NCI-H1048 (cell line): ENCODE measurements at places on chromosomes 13 and 19.

GRCh38 chr13:42985312-42986175 is 6.5 kb downstream of the EPSTI1 start:
- DNase-seq, result no peak

DNA sequence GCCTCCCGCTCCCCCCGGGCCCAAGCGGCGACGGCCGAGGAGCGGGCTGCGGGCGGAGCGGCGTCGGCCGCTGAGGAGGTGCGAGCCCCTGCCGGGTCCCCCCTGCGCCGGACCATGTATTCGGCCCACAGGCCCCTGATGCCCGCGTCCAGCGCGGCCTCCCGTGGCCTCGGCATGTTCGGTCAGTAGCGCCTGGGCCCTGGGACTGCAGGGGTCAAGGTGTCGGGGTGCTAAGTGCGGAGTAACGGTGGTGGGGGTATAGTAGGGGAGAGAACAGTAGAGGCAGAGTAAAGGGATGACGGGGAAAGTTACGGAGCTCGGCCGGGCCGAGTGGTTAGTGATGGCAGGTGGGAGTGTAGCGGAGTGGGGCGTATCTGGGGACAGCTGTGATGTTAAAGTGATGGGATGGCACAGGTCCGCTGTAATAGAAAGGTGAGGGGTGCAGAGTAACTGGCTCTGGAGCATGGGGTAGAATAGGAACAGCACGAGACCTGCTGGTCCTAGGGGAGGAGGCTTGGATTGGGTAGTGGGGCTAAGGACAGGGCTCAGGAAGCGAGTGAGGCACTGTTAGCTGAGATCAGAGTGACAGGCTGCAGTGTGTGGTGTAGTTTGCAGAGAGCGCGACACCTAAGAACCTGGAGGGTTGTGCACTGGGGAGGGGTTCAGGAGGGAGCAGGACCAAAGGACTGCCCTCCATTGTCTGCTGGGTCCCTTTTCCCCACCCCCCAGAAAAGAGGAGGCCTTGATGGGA is 15.7 kb downstream of the CIC start:
- no peak for DNase-seq

DNA sequence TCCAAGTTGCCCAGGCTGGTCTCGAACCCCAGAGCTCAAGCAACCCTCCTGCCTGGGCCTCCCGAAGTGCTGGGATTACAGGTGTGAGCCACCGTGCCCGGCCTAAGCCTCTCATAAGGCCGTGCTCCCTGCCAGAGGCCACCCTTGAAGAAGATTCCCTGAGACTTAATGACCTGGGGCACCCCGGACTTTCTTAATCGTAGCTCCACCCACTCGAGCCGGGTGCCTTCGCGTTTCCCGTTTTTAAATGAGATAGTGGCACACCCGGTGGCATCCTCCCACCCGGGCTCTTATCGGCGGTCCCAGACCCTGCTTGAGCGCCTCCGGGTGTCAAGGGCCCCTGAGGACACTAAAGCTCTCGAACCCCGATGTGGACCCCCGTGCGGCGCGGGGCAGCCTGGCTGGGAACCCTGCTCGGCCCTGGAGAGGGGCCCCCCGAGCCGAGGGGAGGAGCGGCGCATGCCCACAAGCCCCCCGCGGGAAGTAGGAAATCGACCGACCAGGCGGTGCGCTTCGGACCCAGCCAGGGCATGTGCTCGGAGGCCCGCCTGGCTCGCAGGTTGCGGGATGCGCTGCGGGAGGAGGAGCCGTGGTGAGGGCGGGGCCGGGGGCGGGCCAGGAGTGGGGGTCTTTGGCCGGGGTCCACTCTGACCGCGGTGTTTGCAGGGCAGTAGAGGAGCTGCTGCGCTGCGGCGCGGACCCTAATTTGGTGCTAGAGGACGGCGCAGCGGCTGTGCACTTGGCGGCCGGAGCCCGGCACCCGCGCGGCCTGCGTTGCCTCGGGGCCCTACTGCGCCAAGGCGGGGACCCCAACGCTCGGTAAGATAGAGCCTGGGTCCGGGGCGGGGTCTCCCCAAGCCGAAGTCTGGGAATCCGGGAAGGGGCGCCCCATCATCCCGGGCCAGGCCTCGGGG is at the start of gene ANKLE1:
Gene ANKLE1 (plus strand): TSS at position 511 of the 914 bp plus-strand sequence. CDS start 20 bp downstream, at position 531.
- DNase-seq, result no peak

DNA sequence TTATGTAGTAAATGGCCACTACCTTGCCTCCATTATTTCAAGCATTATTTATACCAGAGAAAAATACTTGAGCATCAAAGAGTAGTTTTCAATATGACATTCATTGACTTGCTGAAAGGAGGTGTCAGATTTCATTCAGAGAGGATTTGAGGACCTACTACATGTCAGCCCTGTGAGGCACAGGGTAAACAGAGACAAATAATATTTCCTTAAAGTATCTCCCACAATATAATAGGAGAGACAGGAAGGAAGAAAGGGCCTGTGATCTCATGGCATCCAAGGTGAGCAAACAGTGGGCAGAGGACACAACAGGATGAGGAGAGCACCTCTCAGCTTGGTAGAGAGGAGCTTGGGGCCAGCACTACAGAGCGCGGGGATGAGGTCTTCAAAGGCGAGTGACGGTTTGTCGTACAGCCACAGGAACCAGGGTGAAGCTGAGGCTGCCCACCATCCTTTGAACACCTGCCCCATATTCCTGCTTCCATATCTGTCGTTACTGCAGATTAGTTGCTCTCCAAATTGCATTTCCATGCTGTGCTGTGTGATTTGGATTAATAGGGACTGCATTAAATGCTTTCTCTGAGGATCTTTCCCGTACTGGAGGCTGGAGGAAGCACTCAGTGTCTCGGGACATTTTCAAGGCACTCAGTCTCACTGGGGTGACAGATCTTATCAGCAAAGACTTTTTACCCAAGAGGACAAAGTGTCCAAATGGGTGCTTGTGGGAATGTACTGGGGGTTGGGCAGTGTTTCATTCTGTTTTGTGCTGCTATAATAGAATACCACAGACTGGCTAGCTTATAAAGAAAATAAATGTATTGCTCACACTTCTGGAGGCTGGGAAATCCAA is 59.2 kb downstream of the GJA3 start:
- DNase-seq, result no peak

DNA sequence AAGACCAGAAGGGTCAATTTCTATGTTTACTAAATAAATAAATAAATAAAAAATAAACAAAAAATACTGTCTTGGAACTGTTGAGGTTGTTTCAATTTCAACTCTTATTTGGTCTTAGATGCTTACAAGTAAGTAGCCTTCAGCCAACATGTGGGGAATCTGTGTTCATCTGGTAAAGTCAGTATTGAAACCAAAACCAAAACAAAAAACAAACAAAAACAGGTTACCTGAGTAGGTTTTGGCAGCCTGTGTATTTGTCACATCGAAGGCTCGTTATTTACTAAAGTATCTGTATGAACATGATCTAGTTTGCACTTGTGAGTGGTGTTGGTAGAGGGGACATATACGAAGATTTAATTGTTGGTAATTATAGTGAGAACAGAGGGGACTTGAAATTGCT is 471.5 kb downstream of the SLITRK5 start:
- no peak for DNase-seq

DNA sequence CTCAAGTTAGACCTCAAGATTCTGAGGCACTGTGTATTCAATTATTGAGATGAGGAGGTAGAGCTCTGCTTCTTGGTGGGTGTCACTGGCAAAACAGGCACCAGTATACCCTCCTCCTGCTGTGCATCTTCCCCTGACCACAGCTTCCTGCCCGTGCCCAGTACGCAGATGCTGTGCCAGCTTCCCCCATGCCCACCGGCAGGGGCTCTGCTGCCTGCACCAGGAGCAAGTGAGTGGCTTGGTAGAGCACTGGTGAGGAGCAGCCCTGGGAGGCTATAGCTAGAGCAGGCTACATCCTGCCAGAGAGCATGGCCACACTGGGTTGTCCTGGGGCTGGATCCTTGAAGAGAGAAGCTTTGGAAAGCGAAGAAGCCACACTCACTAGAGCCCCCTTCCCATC is 21.0 kb upstream of the RNF17 start:
- DNase-seq, result no peak

- no peak for DNase-seq
Observed at GRCh38 chr13:23709536-23709935, 139.3 kb downstream of the TNFRSF19 start.

- no peak for DNase-seq
Observed at GRCh38 chr13:58893396-58893795, 1261.9 kb downstream of the PCDH17 start.

GRCh38 chr19:52646571-52647217 is 8.5 kb upstream of the ZNF83 start:
- DNase-seq, result no peak

GRCh38 chr19:10921199-10921909 is 7.1 kb downstream of the YIPF2 start:
- DNase-seq, result no peak

DNA sequence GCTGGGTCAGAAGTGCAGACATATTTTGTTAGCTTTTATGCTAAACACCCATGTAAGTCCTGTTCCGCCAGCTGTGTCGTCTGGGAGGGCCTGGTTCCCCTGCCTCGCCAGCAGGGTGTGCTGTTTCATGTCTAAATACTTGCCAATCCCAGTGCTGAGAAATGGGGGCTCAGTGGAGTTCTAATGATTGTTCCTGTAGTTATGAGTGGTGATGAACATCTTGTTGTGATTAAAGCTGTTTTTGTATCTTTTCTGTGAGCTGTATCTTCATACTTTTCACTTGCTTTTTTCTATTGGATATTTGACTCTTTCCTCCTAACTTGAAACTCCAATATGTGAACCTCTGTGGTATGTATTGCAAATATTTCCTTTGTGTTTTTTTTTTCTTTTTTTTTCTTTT is 32.7 kb downstream of the KDM4B start:
- DNase-seq, result no peak

GRCh38 chr13:45592758-45593157 is 22.8 kb downstream of the ERICH6B start:
- no peak for DNase-seq

- no peak for DNase-seq
Observed at GRCh38 chr19:2865334-2866100, 1.6 kb upstream of the ZNF556 start.

GRCh38 chr19:55156202-55157063 is 1.1 kb downstream of the TNNI3 start:
- peak; percentile 62 for DNase-seq

DNA sequence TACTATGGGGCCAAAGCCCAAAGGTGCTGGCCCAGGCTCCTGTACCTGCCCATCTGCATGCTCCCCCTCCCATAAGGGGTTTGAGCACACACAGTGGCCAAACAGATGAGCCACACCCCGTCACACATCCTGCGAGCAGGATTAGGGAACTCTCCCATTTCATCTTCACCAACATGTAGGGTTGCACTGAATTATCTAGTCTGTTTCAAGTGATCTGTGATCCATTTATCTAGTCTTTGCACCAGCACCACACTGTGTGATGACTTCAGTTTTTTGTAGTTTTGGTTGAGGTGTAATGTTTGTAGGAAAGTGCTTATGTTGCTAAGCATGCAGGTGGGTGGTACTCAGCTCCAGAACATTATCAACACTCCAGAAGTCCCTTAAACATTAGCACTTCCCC is 249.3 kb downstream of the MYO16 start:
- no peak for DNase-seq

DNA sequence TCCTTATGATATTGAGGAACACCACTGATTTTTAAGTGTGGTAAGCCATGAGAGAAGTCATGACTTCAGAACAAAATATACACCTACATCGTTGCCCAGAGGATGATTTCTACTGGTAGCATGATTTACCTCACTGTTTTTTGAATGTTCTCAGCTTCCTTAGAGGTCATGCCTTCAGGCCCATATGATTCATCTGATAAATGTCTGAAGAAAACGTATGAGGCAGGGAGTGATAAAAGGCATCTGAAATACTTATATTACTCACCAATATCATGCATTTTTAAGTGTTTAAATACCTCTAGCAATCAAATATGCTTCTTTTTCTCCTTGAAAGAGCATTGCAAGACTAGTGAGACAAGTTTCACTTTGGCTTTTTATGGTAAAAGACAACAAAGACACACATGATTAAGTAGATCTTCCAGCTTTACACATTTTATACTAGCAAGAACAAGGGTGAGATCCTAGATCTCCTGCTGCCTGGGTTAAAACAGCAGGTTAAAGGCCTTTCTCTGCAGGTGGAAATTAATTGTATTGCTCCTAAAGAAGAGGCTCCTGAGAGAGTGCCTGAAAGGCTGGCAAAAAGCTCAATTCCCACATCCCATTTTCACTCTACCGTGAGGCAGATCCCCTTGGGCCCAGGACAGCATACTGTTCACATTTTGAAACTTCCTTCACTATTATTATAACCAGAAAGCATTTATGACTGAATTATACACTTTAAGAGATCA is 432.4 kb downstream of the SLITRK1 start:
- DNase-seq, result no peak

GRCh38 chr19:13228561-13228960 is 78.3 kb downstream of the IER2 start:
- no peak for DNase-seq

- DNase-seq, result no peak
Observed at GRCh38 chr13:30739761-30740642, 4.7 kb downstream of the ALOX5AP start.

- DNase-seq, result no peak
Observed at GRCh38 chr19:30734669-30735068, 362.5 kb downstream of the ZNF536 start.

DNA sequence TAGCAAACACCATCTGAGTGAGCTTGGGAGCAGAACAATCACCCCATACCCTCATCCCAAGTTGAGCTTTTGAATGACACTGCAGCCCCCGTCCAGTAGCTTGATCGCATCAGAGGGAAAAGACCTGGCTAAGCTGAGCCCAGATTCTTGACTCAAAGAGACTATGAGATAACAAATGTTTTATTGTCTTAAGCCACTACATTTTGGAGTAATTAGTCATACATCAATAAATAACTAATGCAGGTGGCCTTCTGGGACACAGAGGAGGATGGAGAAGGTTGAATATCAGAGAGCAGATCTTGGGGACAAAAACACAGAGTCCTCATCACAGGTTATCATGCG is 24.6 kb upstream of the IGSF23 start:
- DNase-seq, result no peak

DNA sequence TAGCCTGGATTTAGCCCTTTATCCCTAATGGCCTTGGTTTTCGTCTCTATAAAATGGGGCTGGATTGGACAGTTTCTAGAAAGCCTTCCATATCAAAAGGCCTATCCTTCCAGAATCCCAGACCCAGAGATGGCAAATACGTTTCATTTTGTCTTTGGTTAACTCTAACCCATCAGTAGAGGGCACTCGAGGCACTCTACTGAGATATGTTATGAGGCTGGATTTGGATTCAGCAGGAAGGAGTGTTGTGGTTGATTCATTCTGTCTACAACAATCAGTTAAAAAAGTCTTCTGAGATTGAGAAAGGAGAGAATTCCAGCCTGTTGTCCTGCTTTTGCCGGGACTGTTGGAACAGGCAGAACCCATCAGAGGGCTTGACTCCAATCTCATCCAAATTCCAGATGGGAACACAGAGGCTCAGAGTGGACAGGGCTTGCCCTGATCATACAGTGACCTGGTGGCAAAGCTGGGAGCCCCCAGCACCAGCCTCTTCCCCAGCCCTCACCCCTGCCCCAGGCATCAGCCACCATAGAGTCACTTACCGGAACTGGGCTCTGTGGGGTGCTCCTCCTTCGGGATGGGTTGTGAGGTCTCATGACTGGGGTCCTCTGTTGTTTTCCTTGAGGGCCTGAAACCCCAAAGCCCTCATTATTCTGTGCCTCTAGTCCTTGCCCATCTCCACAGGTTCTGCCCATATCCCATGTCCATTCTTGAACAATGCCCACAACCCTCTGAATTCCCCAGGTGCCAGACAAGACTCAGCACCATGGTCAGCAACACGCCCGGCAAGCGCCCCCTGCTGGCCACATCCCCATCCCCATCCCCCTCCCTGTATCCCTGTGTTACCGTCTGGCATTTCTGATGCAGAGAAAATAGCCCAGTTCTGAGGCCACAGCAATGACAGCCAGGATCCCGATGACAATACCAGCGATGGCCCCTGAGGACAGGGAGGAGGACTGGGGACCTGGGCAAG is 12.3 kb upstream of the ZNF180 start:
- peak; percentile 6 for DNase-seq

GRCh38 chr19:40177286-40178070 is 13.7 kb upstream of the MAP3K10 start:
- no peak for DNase-seq
